ENCODE measurements at places on chromosomes 7 and 10.

DNA sequence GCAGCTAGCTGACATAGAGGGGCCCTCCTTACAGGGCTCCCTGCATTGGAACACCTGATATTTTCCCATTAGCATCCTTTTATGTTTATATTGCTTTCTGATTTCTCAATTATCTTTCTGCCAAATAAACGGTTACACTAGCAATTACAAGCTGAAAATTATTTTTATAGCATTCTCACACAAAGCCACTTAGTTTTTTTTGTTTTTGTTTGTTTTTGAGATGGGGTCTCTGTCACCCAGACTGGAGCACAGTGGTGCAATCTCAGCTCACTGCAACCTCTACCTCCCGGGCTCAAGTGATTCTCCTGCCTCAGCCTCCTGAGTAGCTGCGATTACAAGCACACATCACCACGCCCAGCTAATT, 9.9 kb upstream of the ZC3HAV1 start:
- no peak for DNase-seq

DNA sequence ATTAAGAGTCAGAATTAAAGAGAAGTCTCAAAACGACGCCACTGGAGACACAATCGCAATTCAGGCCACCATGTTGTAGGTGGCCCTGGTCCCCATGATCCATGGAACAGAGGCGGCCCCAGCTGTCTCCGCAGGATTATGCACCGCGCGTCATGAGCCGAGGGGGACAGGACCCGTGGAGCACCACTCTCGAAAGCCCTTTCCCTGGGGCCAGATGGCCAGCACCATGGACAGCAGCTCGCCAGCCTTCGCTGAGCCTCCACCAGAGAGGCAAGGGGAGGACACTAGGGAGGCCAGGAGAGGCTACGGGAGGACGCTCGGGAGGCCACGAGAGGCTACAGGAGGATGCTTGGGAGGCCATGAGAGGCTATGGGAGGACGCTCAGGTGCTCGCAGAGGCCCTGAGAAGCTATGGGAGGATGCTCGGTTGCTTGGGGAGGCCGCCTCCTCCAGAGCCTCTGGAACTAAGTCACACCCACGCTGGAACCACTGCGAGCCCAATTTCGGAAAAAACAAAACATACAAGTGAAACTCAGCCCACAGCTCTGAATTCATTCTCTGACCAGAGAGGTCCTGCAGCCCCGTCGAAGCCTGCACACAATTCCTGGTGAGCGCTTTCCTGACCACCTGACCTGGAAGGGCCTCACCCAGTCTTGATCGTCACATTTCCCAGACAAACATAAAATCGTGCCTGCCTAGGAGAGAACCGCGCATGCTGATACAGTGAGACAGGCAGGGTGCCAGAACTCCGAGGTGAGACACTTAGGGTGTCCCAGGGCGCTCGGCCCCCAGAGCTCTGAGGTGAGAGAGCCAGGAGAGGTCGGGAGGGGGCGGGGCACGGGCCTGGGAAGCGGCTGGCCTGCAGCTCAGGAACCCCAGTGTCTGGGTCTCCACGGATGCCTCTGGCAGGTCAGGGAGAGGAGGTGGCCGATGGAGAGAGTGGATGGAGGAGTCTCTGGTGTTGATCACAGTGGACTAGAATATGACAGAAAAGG, 224.4 kb downstream of the PTPRN2 start:
- DNase-seq = no peak

- DNase-seq = no peak
Measured at GRCh38 chr7:43039346-43039745, 73.1 kb upstream of the HECW1 start.

GRCh38 chr10:62121187-62121530, 147.5 kb downstream of the RTKN2 start:
- no peak for DNase-seq

GRCh38 chr10:1673568-1674345, 63.6 kb downstream of the ADARB2 start:
- DNase-seq = no peak

DNA sequence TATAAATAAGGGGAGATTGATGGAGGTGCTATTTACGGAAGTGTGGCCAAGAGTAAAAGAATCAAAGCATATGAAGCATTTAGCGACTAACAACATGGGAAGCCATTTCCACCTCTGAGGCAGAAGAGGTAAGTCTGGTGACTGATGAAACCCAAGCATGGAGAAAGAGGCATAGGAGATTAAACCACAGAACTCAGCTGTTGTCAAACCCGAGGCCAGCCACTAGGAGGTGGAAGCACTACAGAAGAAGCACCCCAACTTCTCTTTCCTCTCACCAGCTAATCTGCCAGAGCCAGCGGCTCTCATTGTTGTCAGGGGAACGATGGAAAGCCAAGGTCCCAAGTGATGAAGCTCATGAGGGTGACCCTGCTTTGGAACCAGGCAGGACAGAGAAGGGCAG, 19.6 kb upstream of the CNTNAP2 start:
- DNase-seq = no peak

DNA sequence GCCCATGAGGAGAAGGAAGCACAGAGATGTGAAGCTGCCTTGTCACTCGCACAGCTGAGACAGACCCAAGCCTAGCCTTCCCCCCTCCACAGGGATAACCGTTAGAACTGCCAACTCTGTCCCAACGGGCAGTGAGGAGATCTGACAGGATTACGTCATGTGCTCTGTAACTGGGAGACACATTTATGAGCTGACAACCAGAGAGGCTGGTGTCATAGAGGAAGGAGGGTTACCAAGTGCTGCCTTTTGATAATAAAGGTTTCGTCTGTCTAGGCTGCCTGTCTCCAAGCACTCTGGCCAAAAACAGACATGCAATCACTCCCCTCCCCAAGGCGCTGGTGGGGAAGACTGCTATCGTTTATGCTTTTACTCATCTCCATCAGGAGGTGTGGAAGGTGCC, 165.9 kb downstream of the PLXNA4 start:
- DNase-seq = no peak

DNA sequence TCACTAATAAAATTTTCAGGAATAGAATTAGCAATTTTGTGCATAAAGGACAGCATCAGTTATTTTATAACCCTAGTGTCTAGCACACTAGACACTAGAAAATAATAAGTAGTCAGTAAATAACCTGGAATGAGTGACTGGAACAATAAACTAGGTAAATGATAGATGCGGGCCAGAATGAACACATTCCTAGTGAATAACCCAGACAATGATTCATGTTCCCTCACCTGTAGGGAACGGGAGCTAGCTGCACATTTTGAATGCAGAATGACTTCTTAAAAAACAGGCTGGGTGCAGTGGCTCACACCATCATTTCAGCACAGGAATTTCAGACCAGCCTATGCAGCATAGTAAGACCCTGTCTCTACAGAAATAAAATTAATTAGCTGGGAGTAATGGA, 3.2 kb upstream of the ATOH7 start:
- DNase-seq = no peak

GRCh38 chr7:39741942-39742623, 118.7 kb downstream of the RALA start:
- no peak for DNase-seq

DNA sequence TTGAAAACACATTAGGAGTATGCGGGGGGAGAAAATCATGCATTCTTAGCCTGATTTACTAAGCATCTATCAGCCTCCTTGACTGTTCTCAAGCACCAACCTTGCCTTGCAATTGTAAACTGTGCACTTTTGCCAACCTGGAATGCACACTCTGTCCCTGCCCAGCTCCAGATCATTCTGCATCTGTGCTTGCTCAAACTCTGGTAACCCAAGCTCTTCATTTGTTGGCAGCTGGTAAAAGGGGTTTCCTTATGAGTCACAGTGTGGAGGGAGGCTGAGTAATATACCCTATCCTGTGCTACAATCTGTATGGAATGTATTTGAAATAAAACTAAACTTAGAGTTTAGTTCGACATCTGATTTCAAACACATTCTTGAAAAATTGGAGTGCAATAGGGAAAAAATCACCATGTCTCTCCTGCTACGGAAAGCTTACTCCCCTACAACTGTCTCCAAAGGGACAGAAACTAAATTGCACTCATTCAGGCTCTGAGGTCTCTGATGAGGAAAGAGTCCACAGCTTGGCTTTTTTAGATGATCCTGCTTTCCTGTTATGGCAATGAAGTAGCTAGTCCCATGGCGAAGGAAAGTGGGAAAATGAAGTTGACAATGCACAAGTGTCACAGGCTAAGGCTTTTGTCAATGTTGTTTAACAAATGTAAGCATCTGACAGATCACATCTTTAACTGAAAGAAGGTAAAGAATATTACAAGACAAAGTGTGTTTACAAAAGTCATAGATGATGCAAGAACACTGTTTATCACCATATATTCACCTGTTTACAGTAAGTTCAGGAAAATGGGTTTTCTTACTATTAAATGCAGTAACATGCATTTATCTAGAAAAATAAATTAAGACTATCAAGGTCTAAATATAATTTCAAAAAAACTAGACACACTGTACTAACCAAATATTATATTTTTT, 61.9 kb downstream of the TES start:
- DNase-seq = peak; percentile 63
